ENCODE measurements at places on chromosomes 5 and 9. TPM values are rescaled to one million over a fixed set of nuclear protein-coding genes. Genes with fewer than 3 reads are reported as not detected.

The SPATA31C1 gene
- not detected for total RNA-seq

The TAF11L10 gene
- not detected for total RNA-seq

The FOXD1 gene
- 7.1 TPM for total RNA-seq

The RMRP gene
- total RNA-seq: 17,070 TPM

The FAM169A gene
- not detected for total RNA-seq

The GGTA1 gene
- total RNA-seq: 2.6 TPM

The SPAG8 gene
- not detected for total RNA-seq
